Neural crest cell (in vitro differentiated cells): ENCODE measurements at places on chromosomes 12 and 14.

DNA sequence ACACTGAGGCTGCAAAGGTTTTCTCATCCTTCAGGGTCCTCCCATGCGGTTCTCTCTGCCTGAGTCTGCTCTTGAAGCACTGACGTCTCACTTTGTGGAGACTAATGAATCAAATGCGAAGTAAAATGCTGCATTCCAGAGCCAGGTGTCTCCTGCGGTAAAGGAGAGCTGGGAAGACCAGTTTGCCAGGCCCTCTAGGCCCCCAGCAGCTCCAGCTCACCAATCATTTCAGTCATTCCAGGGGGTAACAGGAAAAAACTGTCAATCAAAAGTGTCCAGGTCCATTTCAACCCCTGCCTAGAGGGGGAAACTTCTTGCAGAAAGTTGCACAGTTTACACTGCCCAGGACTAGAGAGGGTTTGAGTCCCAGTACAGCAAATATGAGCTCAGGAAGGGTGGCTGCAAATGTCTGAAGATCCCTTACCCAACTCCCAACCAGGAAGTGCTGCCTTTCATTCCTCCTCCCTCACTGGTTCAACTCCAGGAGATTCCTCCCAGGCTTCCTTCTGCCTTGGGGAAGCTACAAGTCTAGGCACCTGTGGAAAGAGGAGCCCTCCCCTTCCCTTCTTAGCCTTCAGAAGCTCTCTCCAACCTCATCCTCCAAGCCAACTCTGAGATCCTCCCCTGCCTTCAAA lies 2.7 kb upstream of the NXPH4 start:
- no peak for DNase-seq

DNA sequence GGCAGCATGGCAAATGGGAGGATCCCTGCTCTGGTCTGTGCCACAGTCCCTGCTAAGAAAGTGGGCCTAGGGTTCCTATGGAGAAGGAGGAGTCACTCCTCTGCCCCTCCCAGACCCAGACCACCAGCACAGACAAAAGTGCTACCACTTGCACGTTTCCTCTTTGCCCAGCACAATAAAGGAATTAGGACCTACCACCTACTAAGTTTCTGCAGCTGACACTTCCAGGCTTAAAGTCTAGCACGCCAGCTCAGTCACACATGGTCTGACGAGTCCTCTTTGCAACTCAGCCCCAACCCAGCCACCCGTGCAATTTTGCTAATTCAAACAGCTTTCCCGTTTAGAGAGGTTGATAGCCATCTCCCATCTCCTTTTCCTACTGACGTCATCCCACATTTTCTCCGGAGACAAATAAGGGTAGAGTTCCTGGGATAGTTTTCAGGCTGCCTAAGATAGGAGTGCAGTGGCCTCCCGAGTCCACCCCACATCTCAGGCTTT lies 66.2 kb upstream of the PTGR2 start:
- DNase-seq, result no peak

DNA sequence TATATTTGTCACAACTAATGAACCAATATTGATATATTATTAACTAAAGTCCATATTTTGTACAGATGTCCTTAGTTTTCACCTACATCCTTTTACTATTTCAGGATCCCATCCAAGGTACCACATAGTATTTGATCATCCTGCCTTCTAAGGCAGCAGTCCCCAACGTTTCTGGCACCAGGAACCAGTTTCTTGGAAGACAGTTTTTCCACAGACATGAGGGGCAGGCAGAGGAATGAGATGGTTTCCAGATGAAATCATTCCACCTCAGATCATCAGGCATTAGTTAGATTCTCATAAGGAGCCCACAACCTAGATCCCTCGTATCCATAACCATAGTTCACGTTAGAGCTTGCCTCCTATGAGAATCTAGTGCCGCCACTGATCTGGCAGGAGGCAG lies 82.8 kb upstream of the BCL2L14 start:
- no peak for DNase-seq

DNA sequence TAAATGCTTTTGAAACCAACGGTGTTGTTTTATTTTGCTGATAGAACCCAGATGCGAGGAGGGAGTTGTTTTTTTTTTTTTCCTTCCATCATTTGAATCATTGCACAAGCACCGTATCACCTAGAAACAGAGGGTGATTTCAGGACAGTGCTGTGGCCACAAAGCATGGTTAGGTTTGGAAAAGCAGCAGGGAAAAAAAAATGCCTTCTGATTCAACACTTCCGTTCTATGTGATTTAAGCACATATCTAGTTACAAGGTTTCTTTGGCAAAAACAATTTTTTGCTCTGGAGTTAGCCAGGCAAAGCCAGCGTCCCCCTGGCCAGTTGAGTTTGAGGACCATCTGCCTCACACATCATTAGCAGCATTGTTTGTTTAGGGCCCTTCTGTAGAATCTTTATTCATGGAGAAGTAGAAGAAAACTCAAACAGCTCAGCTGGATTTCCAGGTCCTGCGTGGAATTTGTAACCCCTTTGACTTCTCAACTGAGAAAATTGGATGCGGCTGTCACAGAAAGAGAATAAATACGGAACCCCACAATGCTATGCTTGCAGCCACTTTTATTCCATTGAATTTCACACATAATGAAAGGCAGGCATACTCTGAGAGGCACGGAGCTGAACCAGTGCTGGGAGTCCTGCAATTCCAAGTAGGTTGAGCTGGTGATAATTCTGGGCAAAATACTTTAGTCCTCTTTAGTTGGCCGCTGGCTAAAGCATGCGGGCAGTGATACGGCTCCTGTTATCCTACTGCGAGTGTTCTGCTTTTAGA lies 17.0 kb upstream of the WNT5B start:
- DNase-seq, result no peak

GRCh38 chr14:94376976-94377865 lies 11.2 kb downstream of the SERPINA1 start:
- DNase-seq, result no peak

DNA sequence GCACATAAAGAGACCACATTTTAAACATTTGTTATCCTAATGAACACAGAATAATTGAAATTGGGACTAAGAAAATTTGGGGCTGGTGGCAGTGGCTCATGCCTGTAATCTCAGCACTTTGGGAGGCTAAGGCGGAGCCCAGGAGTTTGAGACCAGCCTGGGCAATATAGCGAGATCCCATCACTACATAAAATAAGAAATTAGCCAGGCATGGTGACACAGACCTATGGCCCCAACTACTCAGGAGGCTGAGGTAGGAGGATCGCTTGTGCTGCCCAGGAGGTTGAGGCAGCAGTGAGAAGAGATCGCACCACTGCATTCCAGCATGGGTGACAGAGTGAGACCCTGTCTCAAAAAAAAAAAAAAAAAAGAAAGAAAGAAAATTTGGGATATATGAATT lies 59.7 kb downstream of the CPM start:
- DNase-seq, result no peak

DNA sequence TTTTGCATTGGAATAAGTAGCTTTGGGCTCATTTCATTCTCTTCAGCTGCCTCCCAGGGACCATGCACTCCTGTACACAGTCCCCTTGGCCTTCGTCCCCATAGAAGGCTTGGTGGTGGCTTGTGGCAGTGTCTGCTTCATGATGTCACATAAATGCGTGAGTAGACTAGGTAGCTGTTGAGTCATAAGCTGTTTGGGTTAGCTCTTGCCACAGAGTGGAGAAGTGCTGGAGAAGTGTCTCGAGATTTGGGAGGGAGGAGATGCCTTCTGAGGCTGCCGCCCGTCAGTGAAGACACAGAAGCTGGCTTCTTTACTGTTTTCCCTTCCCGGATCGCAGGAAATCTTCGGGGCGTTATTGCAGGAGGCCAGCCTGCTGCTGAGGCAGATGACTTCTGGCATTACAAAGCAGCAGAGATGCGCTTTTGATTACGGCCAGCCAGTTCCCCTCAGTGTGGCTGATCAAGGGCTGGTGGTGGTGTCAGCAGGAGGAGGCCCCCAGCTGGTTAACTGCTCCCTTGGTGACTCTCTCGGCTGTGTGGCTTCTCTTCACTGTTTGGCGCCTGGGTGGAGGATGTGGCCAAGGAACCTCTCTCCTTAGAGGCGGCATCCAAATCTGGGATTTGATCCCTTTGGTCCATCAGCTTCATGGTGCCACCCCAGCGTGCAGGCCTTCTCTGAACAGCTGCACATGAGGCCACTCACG lies 67.6 kb downstream of the AACS start:
- DNase-seq, result no peak
